ENCODE measurements at places on chromosomes 11 and 22.

DNA sequence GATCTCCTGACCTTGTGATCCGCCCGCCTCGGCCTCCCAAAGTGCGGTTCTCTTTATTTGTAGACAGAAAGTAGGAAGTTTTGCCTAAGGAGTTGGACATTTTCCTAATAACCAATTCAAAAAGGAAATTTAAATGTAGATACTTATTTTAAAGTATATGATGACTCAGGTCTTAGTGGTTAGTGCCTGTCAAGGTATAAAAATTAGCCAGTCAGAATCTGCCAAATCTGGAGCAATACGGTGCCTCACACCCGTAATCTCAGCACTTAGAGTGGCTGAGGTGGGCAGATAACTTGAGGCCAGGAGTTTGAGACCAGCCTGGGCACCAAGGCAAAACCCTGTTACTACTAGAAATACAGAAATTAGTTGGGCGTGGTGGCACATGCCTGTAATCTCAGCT, 86.7 kb upstream of the RASSF10 start:
- DNase-seq: no peak

DNA sequence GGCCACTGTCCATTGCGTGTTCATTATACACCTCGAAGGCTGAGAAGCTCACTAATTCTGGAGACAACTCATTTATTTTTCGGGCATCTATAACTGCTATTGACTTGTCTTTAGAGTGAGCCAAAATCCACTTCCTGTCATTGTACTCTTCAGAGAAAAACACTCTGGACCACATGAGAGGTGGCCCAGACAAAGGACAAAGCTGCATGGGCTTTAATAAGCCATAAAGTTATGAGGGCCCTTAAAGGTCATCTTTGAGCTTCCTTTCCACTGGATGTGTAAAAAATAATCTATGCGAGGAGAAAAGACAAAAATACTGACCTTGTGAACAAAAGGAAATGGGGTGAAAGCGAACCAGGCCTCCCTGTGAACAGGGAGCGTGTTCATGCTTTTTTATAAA, 63.5 kb upstream of the ZC3H12C start:
- no peak for DNase-seq

DNA sequence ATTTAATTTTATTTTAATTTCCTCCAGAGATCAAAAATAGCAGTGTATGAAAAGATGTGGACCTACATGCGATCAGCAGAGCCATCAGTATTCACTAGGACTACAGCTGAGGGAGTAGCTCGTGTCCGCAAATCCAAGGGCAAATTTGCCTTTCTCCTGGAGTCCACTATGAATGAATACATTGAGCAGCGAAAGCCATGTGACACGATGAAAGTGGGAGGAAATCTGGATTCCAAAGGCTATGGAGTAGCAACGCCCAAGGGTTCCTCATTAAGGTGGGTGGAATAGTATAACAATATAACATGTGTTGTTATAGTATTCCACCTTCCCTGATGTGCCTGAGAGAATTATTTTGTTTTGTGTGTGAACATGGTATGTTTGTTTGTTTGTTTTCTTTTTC, 88.3 kb downstream of the MSANTD4 start:
- no peak for DNase-seq

DNA sequence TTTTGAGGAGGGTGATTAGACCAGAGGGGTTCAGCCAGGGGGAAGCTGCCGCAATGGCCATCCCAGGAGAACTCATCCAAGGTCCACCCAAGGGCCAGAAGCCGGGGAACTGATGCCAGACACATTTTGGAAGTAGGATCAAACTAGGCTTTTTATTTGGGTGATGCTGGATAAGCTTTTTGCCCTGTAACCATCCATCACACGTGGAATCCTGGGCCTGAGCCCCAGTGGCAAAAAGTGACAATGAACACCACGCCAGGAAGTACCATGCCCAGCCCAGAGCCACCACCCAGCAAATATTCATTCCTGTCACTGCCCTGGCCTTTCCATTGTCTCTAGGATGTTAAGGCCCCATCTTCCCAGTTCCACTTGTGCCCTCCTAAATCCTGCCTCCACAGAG, 85.9 kb downstream of the ZC3H12C start:
- DNase-seq: no peak

- DNase-seq: no peak
Measured at GRCh38 chr22:41978732-41979131, 9.5 kb downstream of the SEPTIN3 start.

GRCh38 chr11:2768471-2769408, 68.9 kb upstream of the KCNQ1OT1 start:
- peak; percentile 28 for DNase-seq

- no peak for DNase-seq
Measured at GRCh38 chr11:22668005-22668796, 1.8 kb downstream of the GAS2 start.

Data from right forelimb (tissue), 1 donor.